Thyroid gland (tissue), 4 donors: ENCODE measurements at places on chromosomes 13 and 19. TPM values are rescaled to one million over a fixed set of nuclear protein-coding genes. Genes with fewer than 3 reads are reported as not detected.

DNA sequence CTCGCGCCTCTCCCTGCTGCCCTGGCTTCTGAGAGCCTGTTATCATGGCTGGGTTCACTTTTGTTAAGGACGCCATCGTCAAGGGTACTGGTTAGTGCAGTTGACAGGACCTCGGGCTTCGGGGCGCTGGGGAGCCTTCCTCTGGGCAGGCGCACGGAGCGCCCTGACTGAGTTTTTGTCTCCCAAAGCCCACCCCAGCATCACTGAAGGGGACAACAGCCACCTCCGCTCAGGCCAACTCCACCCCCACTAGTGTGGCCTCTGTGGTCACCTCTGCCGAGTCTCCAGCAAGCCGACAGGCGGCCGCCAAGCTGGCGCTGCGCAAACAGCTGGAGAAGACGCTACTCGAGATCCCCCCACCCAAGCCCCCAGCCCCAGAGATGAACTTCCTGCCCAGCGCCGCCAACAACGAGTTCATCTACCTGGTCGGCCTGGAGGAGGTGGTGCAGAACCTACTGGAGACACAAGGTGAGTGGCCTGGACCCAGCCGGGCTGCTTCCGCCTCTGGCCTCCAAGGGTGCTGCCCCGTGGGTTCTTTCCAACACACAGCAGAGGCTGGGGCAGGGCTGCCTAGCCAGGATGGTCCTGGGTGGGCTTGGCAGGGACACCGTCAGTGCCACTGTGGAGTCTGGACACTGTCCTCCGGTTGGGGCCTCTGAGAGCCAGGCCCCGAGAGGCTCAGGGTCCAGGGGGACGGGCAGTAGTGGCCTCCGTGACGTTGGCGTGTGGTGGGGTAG, 16.9 kb downstream of the TSSK6 start:
- H3K4me1 ChIP-seq: peaks cover 6% of the 10 kb centered on the region
- H3K36me3 ChIP-seq: peaks cover 73% of the 10 kb centered on the region
- H3K4me3 ChIP-seq: no peak overlapping the region
- no peaks in the 10 kb centered on the region for H3K27me3 ChIP-seq
- DNase-seq: no peak

GRCh38 chr13:49417161-49417560, 26.7 kb downstream of the CAB39L start:
- H3K4me1 ChIP-seq: no peaks in the 10 kb centered on the region
- H3K27me3 ChIP-seq: no peaks in the 10 kb centered on the region
- H3K27ac ChIP-seq: no peak overlapping the region
- no peaks in the 10 kb centered on the region for H3K36me3 ChIP-seq
- H3K4me3 ChIP-seq: no peak overlapping the region

DNA sequence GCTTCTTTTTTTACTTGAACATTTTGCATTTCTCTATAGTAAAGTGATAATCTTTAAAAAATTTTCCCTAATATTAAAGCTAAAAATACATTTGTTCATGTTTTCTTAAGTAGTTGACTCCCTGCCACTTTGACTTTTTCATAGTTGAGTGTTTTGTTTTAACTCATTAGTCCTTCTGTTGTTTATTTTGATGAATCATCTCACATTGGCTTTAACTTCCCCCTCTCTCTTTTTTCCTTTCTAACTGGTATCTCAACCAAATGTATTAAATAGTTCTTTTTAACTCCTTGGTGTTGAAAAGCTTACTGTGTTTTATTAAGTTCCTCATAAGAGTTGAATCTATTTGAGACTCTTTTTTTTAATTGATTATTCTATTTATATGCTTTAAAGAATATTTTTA, 2.8 kb downstream of the TNFSF13B start:
- no peak for DNase-seq
- no peaks in the 10 kb centered on the region for H3K27me3 ChIP-seq
- H3K4me1 ChIP-seq: peaks cover 22% of the 10 kb centered on the region
- H3K36me3 ChIP-seq: no peaks in the 10 kb centered on the region
- H3K4me3 ChIP-seq: no peak overlapping the region

- H3K4me1 ChIP-seq: no peaks in the 10 kb centered on the region
- no peak overlapping the region for H3K27ac ChIP-seq
- no peak overlapping the region for H3K4me3 ChIP-seq
- H3K36me3 ChIP-seq: no peaks in the 10 kb centered on the region
- H3K27me3 ChIP-seq: no peaks in the 10 kb centered on the region
Measured at GRCh38 chr19:9010693-9011092, 484 bp upstream of the MUC16 start.

The NOVA2 gene
- total RNA-seq: 3.2 TPM

The CHST8 gene
- 0.83 TPM for total RNA-seq

GRCh38 chr19:33627962-33628839, 6.4 kb downstream of the CHST8 start:
- H3K4me1 ChIP-seq: no peaks in the 10 kb centered on the region
- no peak overlapping the region for H3K27ac ChIP-seq
- H3K27me3 ChIP-seq: no peaks in the 10 kb centered on the region
- no peak overlapping the region for H3K4me3 ChIP-seq
